Smooth muscle cell of trachea (primary cell): ENCODE measurements at places on chromosomes 2 and 18. TPM values are rescaled to one million over a fixed set of nuclear protein-coding genes. Genes with fewer than 3 reads are reported as not detected.

The REG3A gene
- not detected in 2 replicates for total RNA-seq

The SPP2 gene
- not detected in 2 replicates for total RNA-seq

The STON1 gene
- total RNA-seq: 14.4 and 16.4 TPM in 2 replicates

The SERPINB13 gene
- total RNA-seq: not detected in 2 replicates

The SERPINB11 gene
- total RNA-seq: not detected in 2 replicates

The POU3F3 gene
- total RNA-seq: not detected in 2 replicates

The LMAN2L gene
- total RNA-seq: 28.5 and 38.9 TPM in 2 replicates

The HOXD4 gene
- not detected in 2 replicates for total RNA-seq

The WNT10A gene
- total RNA-seq: not detected in 2 replicates

The ESPNL gene
- 2.3 and 9.8 TPM in 2 replicates for total RNA-seq

The CYP1B1 gene
- 31.1 and 184 TPM in 2 replicates for total RNA-seq

The KATNAL2 gene
- 6.7 and 9.6 TPM in 2 replicates for total RNA-seq

The KIAA2012 gene
- total RNA-seq: 0.17 TPM in 1 of 2 replicates, not detected in the other

The ACMSD gene
- not detected in 2 replicates for total RNA-seq

The LPIN1 gene
- 155 and 181 TPM in 2 replicates for total RNA-seq

The PAIP2B gene
- 0.66 and 0.73 TPM in 2 replicates for total RNA-seq

The NEB gene
- 0.15 and 0.17 TPM in 2 replicates for total RNA-seq
